ENCODE measurements at places on chromosomes 7 and 10.

- DNase-seq, result no peak
Measured at GRCh38 chr7:114851406-114852061, 70.4 kb upstream of the MDFIC start.

DNA sequence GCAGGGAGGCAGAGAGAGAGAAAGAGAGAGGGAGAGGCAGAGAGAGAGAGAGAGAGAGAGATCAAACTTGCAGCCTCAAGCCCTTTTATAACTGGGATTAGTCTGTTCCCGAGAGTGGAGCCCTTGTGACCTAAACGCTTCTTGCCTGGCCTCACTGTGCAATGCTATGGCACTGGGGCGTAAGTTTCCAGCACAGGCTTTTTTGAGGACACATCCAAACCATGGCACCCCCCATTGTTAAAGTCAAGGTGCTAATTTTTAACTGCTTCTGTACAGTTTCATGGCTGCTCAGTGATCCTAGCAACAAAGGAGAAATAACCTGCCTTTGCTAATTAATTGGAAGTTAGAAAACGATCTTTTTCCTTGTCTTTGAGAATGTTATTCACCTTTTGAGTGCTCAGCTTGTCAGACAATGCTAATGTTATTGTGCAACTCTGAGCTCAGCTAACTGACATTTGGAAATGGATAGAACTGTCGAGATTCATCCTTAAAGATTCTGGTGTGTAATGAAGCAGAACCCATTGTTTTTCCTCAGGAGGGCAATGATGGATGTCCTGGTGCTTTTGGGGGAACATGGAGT lies 268.4 kb downstream of the GLRX3 start:
- DNase-seq, result no peak

DNA sequence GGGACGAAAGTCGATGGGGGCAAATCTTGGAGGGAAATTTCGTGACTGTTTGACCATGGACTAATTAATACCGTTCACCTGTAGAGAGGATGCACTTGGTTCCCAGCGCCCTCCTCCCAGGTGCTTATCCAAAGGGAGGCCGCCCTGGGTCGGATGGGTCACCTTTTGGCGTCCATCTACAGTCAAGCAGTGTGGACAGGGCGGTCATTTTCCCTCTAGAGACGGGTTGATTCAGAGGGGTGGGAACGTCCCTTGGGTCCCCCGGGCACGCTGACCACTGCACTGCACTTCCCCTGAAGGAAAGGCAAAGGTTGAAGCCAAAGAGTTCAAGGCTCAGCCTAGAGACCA lies 2.0 kb downstream of the PRR15 start:
- no peak for DNase-seq

DNA sequence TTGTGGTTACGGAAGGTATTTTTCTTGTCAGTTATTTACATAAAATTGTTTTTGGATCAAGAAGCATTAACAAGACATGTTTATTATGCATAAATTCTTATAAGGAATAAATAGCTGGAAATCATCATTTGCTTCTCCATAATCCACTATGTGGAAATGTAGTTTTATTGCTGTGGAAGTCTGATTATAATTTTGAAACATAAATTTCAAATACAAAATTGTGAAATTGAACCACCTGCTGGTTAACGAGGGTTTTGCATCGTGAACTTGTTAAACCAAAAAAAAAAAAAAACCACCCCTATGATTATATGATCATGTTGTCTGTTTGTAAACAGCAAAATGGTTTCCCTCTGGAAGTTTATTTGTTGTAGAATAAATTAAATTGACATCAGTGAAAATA lies 25.9 kb downstream of the ABRAXAS2 start:
- no peak for DNase-seq

- DNase-seq, result no peak
Measured at GRCh38 chr7:17986851-17987250, 40.8 kb downstream of the PRPS1L1 start.

GRCh38 chr10:59812519-59813122 lies 59.4 kb upstream of the MRLN start:
- DNase-seq, result no peak

- DNase-seq, result no peak
Measured at GRCh38 chr10:86536294-86536861, 14.8 kb upstream of the WAPL start.

DNA sequence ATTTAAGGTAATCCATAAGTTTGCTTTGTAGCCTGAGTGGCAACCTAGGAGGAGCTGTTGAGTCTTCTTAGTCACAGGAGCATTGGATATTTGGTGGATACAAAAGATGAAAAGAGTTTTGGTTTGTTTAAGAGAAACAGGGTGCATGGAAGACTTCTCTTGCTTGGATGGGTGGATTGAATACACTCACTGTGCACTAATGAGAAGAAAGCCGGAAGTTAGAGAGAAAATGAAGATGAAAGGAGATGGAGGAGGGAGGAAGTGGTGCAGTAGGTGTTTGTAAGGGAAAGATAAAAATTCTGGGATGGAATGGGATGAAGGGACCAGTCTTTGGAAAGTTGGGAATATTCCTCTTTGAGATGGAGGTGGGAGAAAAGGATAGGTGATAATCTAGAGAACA lies 7.7 kb downstream of the MDFIC start:
- DNase-seq, result no peak

All from thoracic aorta (tissue), 2 donors.